Spinal cord (tissue), 10 donors: ENCODE measurements at places on chromosomes 4 and X. TPM values are rescaled to one million over a fixed set of nuclear protein-coding genes. Genes with fewer than 3 reads are reported as not detected.

The HMX1 gene
- polyA plus RNA-seq, result 5.0 TPM

The TRIML1 gene
- polyA plus RNA-seq, result not detected

The RAB41 gene
- polyA plus RNA-seq, result 2.2 TPM

The SCD5 gene
- polyA plus RNA-seq, result 419 TPM

The CT45A1 gene
- polyA plus RNA-seq, result not detected

The TCP11X2 gene
- 0.43 TPM for polyA plus RNA-seq

The BRS3 gene
- 0.36 TPM for polyA plus RNA-seq

The RASSF6 gene
- polyA plus RNA-seq, result 0.35 TPM

- no peak overlapping the region for H3K27ac ChIP-seq
- H3K4me3 ChIP-seq, result no peak overlapping the region
- no peaks in the 10 kb centered on the region for H3K36me3 ChIP-seq
- no peaks in the 10 kb centered on the region for H3K27me3 ChIP-seq
- no peak for DNase-seq
These were observed 151.8 kb downstream of the LHFPL1 start for GRCh38 chrX:112527903-112528302.

GRCh38 chr4:36053930-36054329 lies 190.4 kb downstream of the ARAP2 start:
- H3K4me1 ChIP-seq, result no peaks in the 10 kb centered on the region
- no peak overlapping the region for H3K27ac ChIP-seq
- H3K27me3 ChIP-seq, result no peaks in the 10 kb centered on the region
- no peak overlapping the region for H3K4me3 ChIP-seq
- DNase-seq, result no peak

DNA sequence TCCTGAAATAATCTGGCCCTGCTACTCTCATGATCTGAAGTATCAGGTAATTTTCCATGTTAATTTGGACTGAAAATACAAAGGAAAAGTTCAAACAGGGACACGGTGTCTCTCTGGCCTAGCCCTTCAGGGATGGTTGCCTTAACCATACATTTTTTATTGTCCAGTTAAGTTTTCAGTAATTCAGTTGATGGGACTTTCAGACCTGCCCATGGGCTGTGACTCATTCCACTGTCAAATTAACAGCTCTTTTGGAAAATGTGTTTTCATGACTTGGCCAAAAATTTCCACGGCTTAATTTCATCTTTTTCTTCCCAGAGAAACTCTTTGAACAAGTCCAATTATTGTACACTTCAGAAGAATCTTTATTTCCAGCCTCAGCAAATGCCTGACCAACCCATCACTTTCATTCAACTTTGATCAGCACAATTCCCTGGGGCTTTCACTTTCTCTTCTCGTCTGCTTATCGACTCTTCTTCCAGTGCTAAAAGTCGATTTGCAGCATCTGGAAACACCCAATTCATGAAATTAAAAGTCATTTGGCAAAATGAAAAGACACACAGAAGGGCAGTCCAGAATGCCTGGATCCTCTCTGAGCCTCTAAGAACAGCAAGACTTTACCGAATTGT lies 293.9 kb downstream of the RAB28 start:
- H3K4me1 ChIP-seq, result no peaks in the 10 kb centered on the region
- no peak overlapping the region for H3K4me3 ChIP-seq
- no peaks in the 10 kb centered on the region for H3K27me3 ChIP-seq
- H3K27ac ChIP-seq, result no peak overlapping the region

- H3K4me3 ChIP-seq, result no peak overlapping the region
- no peaks in the 10 kb centered on the region for H3K27me3 ChIP-seq
- no peaks in the 10 kb centered on the region for H3K36me3 ChIP-seq
- H3K4me1 ChIP-seq, result no peaks in the 10 kb centered on the region
- H3K27ac ChIP-seq, result no peak overlapping the region
These were observed 47.7 kb upstream of the SYTL5 start for GRCh38 chrX:37958525-37959211.

GRCh38 chr4:185880571-185880970 lies 68.6 kb upstream of the SORBS2 start:
- no peak for DNase-seq
- no peaks in the 10 kb centered on the region for H3K36me3 ChIP-seq
- no peaks in the 10 kb centered on the region for H3K27me3 ChIP-seq
- H3K27ac ChIP-seq, result no peak overlapping the region

DNA sequence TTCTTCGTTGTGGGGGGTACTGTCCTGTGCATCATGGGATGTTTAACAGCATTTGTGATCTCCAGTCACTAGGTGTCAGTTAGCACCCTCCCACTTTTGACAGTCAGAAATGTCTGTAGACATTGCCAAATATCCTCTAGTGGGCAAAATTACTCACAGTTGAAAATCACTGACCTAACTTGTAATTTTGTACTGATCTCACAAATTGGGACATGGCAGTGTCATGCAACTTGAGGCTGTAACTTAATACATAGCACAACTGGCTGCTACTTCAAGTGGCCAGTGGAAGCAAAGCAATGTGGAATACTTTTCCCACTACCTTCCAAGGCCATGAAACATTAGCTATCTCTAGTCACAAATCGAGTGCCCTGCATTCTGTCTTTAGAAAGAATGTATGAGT lies 23.2 kb upstream of the TSPAN7 start:
- no peak overlapping the region for H3K27ac ChIP-seq
- no peaks in the 10 kb centered on the region for H3K27me3 ChIP-seq
- no peaks in the 10 kb centered on the region for H3K36me3 ChIP-seq
- H3K4me1 ChIP-seq, result no peaks in the 10 kb centered on the region

DNA sequence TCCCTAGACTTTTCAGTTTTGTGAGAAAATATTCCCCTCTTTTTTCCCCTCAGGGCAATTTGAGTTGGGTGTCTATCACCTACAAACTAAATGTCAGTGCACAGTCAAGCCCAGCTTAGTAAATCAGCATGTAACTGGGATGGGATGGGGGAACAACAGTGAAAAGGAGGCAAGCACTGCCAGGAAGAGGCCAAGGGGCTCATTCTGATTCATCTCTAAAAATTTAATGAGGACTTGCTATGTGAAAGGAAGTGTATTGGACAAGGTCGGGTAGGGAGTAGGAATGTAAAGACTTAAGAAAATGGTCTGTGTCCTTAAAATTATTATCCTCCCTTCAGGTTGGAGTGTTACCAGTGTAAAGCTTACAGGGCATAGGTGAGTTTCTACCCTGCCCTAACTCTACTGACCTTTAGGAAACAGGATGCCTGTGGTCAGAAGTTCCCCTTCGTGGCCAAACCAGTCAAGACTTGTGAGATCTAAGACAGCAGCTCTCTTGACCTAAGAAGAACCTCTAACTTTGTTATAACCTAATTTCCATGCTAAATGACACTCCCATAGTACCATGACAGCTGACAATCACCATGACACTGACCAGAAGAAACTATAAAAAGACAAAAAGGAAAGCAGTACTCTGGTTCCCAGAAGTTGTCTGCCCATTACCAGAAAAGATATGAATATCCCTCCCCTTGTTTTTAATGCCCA lies 194.4 kb upstream of the LDB2 start:
- H3K27ac ChIP-seq, result no peak overlapping the region
- H3K27me3 ChIP-seq, result no peaks in the 10 kb centered on the region
- no peak for DNase-seq
- H3K36me3 ChIP-seq, result no peaks in the 10 kb centered on the region
- no peaks in the 10 kb centered on the region for H3K4me1 ChIP-seq

GRCh38 chr4:72527038-72527646 lies 41.9 kb downstream of the ADAMTS3 start:
- H3K4me1 ChIP-seq, result no peaks in the 10 kb centered on the region
- H3K27ac ChIP-seq, result no peak overlapping the region
- H3K4me3 ChIP-seq, result no peak overlapping the region
- DNase-seq, result no peak
- H3K27me3 ChIP-seq, result no peaks in the 10 kb centered on the region
- no peaks in the 10 kb centered on the region for H3K36me3 ChIP-seq

DNA sequence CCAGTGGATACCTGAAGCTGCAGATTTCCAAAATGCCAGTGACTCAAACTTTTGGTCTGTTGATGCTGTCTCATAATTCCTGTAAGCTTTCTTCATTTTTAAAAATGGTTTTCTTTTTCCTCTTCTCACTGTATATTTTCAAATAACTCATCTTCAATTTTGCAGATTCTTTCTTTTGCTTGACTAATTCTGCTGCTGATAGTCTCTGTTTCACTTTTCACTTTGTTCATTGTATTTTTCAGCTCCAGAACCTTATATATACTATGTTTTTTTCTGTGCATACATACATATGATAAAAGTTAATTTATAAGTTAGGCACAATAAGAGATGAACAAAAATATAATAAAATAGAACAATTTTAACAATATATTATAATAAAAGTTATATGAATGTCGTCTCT lies 237.7 kb upstream of the GPRIN3 start:
- H3K27ac ChIP-seq, result no peak overlapping the region
- H3K4me3 ChIP-seq, result no peak overlapping the region
- no peaks in the 10 kb centered on the region for H3K4me1 ChIP-seq
- H3K36me3 ChIP-seq, result no peaks in the 10 kb centered on the region
- no peaks in the 10 kb centered on the region for H3K27me3 ChIP-seq

DNA sequence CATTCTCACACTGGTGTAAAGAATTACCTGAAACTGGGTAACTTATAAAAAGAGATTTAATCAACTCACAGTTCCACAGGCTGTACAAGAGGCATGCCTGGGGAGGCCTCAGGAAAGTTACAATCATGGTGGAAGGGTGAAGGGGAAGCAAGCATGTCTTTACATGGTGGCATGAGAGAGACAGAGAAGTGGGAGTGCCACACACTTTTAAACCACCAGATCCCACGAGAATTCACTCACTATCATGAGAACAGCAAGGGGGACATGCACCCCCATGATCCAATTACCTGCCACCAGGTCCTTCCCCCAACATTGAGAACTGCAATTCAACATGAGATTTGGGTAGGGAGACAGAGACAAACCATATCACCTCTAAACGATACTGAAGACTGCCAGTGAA lies 23.0 kb downstream of the EPGN start:
- no peak overlapping the region for H3K27ac ChIP-seq
- no peaks in the 10 kb centered on the region for H3K4me1 ChIP-seq
- no peak for DNase-seq
- H3K27me3 ChIP-seq, result no peaks in the 10 kb centered on the region

DNA sequence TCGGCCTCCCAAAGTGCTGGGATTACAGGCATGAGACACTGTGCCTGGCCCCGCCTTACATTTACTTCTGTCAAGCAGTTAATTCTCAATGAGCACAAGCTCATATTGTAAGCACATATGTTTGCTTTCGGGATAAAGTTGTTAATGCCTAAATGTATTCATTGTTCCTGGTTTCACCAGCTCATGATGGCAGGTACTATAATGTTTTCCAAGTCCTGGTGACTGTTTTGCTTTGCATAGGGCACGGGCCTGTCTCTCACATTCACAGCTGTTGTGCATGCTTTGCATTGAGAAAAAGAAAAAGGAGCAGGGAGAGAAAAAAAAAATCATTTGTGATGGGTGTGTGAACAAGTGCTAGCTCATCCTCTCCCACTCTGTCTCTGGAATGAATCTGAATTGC lies 661.2 kb upstream of the TENM3 start:
- H3K4me1 ChIP-seq, result no peaks in the 10 kb centered on the region
- H3K4me3 ChIP-seq, result no peak overlapping the region
- no peaks in the 10 kb centered on the region for H3K27me3 ChIP-seq
- H3K36me3 ChIP-seq, result no peaks in the 10 kb centered on the region

DNA sequence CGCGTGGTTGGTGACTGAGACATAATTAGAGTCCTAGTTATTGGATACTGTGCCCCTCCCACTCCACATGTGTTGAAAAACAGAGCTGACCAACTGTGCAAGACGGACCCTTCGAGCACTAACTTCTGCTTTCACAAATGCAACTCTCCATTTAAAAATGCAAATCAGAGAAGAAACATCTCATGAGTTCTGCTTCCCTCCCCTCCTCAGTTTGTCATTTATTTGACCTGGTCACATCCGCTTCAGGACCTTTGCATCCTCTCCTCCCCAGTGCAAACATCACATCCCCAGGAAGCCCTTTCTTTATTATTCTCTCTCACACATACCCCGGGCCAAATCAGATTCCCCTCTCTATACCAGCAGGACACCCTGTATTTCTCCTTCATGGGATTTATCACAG lies 38.1 kb upstream of the NOCT start:
- H3K27ac ChIP-seq, result no peak overlapping the region
- no peak for DNase-seq
- no peaks in the 10 kb centered on the region for H3K36me3 ChIP-seq
- no peaks in the 10 kb centered on the region for H3K27me3 ChIP-seq

DNA sequence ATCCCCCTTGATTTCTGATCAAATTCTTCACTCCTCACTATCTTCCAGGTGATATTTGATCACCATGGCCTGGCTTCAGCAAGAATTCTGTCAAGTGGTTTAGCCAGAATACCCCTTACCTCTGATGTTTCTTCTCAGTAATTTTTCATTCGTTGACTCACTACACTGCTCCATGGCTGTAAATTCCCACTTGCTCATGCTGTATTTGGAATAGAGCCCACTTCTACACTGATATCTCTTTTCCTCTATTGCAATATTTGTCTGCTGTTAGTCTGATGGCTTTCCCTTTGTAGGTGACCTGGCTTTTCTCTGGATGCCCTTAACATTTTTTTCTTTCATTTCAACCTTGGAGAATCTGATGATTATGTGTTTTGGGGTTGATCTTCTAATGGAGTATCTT lies 73.9 kb upstream of the DIPK2B start:
- no peaks in the 10 kb centered on the region for H3K36me3 ChIP-seq
- H3K27ac ChIP-seq, result no peak overlapping the region
- H3K27me3 ChIP-seq, result peaks cover 5% of the 10 kb centered on the region
- H3K4me3 ChIP-seq, result no peak overlapping the region
- no peaks in the 10 kb centered on the region for H3K4me1 ChIP-seq

DNA sequence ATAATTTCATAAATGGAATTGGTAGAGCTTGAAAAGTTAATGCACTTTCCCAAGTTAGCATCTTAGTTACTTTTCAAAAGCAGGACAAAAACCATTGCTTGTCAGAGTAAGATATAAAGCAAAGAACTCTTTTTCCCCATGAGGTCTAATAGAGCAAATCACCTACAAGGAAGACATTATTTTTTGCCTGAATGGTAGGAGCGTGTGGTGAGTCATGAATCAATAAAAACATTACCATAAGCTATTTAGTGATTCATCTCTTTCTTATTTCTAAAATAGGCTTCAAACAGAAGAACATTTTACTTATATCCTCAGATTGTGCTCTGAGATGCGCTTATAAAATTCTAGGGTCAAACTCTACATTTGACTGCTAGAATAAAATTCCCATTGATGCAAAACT lies 109.4 kb upstream of the GPRIN3 start:
- H3K36me3 ChIP-seq, result no peaks in the 10 kb centered on the region
- DNase-seq, result no peak
- no peaks in the 10 kb centered on the region for H3K27me3 ChIP-seq
- H3K4me1 ChIP-seq, result no peaks in the 10 kb centered on the region

DNA sequence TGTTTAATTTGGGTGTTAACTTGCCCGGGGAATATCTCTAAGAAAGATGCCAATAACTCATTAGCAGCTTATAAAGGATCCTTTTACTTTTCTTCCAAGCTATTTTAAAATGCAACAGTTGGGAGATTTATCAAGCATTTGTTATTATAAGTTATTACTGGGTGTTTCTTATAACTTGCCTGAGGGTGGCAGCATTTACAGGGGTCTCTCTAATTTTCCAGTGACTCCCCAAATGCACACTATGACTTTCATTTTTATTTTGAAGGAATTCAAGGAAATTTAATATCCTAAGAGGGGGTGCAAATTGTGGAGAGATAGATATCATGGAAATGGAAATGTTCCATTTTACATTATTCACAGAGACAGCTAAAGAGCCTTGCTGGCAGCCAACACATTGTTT lies 138.0 kb downstream of the PDGFRA start:
- no peak overlapping the region for H3K27ac ChIP-seq
- DNase-seq, result no peak
- H3K36me3 ChIP-seq, result no peaks in the 10 kb centered on the region
- H3K4me3 ChIP-seq, result no peak overlapping the region
- no peaks in the 10 kb centered on the region for H3K4me1 ChIP-seq
- no peaks in the 10 kb centered on the region for H3K27me3 ChIP-seq
